ENCODE measurements at places on chromosomes 16 and 17.

GRCh38 chr16:73480381-73480780 lies 432.5 kb upstream of the ZFHX3 start:
- no peak for DNase-seq

DNA sequence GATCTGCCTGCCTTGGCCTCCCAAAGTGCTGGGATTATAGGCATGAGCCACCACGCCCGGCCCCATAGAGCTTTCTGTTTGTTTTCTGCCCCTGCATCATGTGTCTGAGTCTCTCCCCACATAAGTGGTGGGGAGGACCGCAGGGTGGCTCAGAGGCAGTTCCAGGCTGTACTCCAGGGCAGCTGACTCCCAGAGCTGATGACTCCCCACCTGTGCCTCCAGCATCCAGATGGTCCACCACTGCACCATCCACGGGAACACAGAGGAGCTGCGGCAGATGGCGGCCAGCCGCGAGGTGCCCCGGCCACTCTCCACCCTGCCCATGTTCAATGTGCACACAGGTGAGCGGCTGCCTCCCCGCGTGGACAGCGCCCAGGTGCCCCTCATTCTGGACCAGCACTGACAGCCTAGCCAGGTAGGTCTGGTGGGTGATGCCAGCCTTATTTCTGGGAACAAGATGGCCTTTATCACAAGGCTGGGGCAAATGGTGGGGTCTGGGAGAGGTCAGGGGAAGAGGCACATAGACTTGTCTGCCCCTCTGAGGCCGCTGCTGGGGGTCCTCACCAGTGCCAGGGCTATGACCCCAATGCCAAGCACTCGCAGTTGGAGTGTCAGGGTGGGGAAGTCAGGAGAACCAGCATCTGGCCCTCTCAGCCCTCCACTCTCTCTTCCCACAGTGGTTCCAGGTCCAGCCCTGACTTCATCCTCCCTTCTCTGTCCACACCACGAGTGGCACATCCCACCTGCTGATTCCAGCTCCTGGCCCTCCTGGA lies 9.4 kb downstream of the SGCA start:
- DNase-seq, result no peak

GRCh38 chr17:16419074-16419928 lies 3.9 kb downstream of the TRPV2 start:
- peak; percentile 67 for DNase-seq

- DNase-seq, result no peak
These were observed 8.3 kb upstream of the AXIN1 start for GRCh38 chr16:360698-361336.

DNA sequence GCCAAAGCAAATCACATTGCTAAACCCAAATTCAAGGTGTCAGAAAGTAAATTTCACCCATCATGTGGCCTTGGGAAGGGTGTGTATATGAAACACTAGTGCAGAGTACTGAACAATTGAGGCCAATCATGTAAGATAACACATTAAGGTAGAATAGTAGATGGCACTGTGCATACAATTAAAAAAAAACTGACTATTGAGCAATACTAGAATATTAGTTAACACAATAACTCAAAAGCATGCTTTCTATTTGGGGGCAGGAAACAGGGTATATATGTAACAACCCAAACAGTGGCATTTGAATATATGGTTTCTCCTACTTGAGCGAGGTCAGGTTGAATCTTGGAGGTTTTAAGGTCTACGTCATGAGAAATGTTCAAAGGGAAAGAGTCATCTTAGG lies 63.0 kb upstream of the DYNLRB2 start:
- DNase-seq, result no peak

GRCh38 chr16:64410306-64410705 lies 711.6 kb downstream of the CDH11 start:
- DNase-seq, result no peak

GRCh38 chr17:79851461-79851817 lies 12.2 kb upstream of the CBX4 start:
- no peak for DNase-seq

- DNase-seq, result no peak
These were observed 186.7 kb downstream of the RPTOR start for GRCh38 chr17:80731323-80731722.

DNA sequence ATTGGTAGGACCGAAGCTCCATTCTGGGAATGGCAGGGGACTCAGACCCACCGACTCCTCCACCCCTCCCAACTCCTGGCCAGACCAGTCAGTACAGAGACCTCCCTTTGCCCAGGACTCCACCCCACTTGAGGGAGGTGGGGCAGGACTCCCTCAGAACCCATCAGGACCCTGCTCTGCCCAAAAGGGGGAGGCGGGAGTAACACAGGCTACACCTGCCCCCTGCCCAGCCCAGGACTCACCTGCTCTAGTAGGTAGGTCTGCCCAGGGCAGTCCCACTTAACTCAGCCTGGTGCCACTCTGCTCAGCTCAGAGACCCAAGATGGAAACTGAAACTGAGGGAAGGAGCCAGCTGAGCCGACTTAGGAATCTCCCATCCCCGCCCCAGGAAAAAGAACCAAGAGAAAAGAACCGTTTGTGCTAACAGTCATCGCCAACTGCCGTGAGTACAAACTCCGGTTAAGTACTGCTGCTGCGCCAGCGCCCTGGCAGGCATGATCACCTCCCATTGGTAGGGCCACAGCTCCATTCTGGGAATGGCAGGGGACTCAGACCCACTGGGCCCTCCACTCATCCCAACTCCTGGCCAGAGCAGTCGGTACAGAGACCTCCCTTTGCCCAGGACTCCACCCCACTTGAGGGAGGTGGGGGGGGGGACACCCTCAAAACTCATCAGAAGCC lies 503 bp downstream of the DHX58 start:
- DNase-seq, result no peak

DNA sequence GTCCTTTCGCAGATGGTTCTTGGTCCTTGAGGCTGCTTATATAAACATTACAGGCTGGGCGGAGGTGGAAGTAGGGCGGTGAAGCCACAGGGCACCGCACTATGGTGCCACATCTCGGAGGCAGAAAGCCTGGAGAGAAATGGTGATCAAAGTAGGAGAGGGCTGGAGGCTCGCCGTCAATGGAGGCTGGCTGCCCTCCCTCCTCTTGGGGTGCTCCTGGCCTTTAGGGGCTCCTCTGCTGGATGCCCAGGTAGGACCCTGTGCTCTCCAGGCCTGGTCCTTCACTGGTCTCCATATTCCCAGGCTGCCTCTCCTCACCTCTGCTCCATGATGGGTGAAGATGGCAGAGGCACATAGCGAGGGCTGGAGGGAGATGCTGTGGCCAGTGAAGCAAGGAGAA lies 2.1 kb upstream of the TLCD2 start:
- no peak for DNase-seq

Measured in stimulated activated CD4-positive, alpha-beta T cell treated with anti-CD3 and anti-CD28 coated beads, Interleukin-15, amount 100 ng/mL, for 48 hours (primary cell).